Suppressor macrophage (primary cell): ENCODE measurements at places on chromosomes 2 and 18.

DNA sequence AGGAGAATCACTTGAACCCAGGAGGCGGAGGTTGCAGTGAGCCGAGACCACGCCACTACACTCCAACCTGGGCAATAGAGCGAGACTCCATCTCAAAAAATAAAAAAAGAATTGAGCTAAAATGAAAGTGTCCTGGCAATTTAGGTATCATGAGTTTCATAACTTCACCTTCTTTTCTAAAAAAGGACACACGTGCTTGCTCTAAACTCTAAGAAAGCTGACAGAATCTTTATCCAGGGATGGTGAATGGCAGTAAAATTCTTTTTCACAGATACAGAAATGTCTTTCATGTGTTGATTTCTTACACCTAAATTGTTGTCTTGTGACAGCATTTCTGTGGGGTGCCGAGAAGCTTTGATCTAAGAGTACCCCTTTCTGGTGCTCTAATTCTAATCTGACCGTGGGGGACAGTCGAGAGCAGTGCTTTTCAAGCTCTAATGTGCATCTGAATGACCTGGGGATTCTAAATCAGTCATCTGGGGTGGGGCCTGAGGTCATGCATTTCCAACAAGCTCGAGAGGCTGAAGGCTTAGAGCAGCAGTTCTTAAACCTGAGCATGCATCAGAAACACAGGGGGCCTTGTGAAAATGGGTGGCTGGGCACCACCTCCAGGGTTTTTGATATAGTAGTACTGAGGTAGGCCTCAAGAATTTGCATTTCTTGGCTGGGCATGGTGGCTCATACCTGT is 42.1 kb upstream of the REL start:
- DNase-seq, result no peak

DNA sequence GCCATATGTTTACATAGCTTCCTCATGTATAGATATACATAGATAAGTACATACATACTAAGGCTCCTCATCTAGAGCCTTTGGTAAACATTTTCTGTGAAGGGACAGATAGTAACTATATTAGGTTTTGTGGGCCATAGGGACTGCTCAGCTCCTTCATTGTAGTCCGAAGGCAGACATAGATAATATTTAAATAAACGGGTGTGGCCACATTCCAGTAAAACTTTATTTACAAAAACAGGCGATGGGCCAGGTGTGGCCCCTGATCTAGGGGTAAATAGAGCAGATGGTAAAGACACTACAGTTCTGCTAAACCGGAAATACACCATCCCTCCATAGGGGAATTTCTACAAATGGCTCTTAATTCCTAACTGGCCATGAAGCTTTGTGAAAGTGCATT is 7.3 kb downstream of the COQ10B start:
- no peak for DNase-seq

DNA sequence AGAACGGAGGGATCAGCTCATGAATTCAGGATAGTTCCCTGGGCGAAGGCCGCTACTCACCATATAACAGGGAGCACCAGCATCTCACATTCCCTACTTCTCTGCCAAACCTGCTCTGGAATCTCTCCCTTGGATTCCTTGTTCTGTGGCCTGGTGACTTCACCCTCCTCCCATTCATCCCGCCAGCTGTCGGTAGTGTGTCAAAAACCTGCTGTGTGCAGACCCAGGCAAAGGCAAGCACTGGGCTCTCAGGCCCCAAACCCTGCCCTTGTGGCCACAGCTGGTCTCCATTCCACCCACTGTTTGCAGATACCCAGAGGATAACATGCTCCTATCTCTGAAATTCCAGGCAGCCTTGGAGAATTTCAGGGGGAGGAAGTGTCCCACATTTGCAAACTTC is 151.6 kb downstream of the CAPN13 start:
- no peak for DNase-seq

DNA sequence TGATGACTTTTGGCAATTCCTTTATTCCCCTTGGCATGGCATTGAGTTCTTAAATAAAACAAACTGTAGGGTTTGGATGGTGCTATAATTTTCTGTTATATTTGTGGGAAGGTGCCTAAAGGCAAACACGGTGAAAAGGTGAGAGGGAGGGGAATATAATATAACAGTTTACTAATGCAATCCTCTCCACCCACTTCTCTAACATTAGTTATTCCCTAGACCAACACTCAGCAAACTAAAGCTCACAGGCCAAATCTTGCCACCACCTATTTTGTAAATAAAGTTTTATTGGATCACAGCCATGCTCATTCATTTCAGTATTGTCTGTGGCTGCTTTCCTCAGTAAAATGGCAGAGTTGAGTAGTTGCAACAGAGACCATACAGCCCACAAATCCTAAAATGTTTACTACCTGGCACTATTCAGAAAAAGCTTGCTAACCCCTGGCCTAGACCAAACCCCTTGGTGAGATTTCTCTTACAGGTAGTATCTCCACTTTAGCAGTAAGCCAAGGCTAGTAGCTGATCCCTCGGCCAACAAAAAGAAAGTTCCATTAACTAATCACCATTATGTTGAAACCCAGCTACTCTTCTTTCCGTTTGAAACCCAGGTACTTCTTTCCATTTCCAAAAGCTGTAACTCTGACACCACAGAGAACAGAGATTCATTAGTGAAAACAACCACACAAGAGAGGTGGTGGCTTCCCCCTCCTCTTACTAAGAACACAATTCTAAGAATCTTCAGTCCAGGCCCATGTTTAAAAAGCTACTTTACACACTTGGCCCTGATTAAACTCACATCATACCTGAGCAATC is 136.1 kb upstream of the CHAC2 start:
- DNase-seq, result no peak

DNA sequence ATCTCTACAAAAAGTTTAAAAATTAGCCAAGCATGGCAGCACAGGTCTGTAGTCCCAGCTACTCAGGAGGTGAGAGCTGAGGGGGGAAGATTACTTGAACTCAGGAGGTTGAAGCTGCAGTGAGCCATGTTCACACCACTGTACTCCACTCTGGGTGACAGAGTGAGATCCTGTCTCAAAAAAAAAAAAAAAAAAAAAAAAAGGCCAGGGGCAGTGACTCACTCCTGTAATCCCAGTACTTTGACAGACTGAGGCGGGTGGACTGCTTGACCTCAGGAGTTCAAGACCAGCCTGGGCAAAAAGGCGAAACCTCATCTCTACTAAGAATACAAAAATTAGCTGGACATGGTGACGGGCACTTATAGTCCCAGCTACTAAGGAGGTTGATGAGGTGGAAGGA is 37.0 kb downstream of the PUM2 start:
- DNase-seq, result no peak

GRCh38 chr18:66724664-66725356 is 120.9 kb upstream of the CDH19 start:
- DNase-seq, result no peak
